T-helper 17 cell (primary cell): ENCODE measurements at places on chromosomes 16 and 17. TPM values are rescaled to one million over a fixed set of nuclear protein-coding genes. Genes with fewer than 3 reads are reported as not detected.

KRTAP3-1 gene
- not detected for total RNA-seq

NPIPA8 gene
- total RNA-seq, result 23.1 TPM

DNA sequence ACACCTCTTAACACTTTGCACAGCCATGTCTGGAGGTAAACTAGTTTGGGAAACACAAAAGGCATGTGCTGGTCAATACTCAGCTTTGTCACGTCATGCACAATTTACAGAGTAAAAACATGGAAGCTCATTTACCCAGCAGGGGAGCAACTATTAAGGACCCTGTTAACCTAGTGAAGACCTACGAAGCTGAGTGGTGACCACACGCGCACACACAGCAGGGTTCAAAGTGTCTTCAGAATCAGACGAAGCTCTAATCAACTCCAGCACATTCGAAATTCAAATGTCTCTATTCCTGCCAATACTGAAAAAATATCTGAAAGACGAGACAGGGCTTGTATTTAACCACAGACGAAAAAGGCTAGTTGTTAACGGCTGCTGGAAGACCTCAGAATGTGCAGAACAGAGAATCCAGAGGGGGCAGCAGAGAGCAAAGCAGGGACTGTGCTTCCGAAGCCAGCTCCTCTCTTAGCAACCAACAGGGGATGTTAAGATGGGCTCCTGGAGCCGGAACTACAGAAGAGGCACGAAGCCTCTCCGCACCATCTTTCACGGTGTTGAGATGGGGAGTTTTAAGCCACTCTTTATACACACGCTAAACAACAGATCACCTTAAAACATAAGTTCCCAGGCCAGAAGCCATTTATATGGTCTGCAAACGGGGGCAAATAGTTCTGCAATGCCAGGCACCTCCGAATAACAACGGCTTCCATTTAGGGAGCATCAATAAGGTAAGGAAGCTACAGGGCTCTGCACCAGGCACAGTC, 45.7 kb downstream of the CMTM4 start:
- H3K4me1 ChIP-seq, result peaks cover 9% of the 10 kb centered on the region
- H3K36me3 ChIP-seq, result peaks cover 5% of the 10 kb centered on the region

- H3K27ac ChIP-seq, result no peak overlapping the region
- peaks cover 24% of the 10 kb centered on the region for H3K36me3 ChIP-seq
- H3K4me1 ChIP-seq, result no peaks in the 10 kb centered on the region
- H3K27me3 ChIP-seq, result peaks cover 27% of the 10 kb centered on the region
- DNase-seq, result no peak
- H3K4me3 ChIP-seq, result no peak overlapping the region
Observed at GRCh38 chr17:46972346-46972745, 6.7 kb downstream of the RPRML start.

DNA sequence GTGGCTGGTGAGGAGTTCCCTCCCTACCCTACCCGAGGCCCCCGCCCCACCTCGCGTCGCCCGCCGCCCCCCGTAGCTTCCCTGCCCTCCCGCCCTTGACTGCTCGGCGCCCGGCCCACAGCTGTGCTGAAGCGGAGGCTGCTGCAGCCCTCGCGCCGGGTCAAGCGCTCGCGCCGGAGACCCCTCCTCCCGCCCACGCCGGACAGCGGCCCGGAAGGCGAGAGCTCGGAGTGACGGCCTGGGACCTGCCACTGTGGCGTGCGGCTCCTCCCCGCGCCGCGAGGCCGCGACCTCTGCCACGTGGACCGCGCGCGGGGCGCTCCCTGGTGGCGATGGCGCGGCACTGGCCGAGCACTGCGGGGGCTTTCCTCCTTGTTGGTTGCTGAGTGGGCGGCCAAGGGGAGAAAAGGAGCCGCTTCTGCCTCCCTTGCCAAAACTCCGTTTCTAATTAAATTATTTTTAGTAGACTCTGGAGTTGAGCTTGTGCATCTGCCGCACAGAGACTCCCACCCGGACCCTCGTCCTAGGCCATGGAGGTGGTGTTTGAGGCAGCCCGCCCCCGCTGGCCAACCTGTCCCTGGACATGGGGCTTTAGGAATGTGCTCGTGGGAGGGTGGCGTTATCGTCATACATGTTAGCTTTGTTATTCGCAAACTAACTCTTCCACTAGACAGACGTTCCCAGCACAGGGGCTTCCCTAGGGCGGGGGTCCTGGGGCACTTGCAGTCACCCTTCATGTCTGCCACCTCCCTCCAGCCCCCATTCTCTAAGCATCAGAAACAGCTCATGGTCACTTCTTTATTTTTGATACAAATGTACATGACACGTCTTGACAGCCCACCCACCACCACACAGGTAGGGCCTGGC, 4.4 kb downstream of the TP53I13 start:
- H3K4me3 ChIP-seq, result no peak overlapping the region
- H3K36me3 ChIP-seq, result peaks cover 2% of the 10 kb centered on the region
- peaks cover 24% of the 10 kb centered on the region for H3K4me1 ChIP-seq

- H3K36me3 ChIP-seq, result no peaks in the 10 kb centered on the region
- H3K4me3 ChIP-seq, result no peak overlapping the region
- DNase-seq, result peak; percentile 23
- peaks cover 25% of the 10 kb centered on the region for H3K4me1 ChIP-seq
- H3K27me3 ChIP-seq, result no peaks in the 10 kb centered on the region
Observed at GRCh38 chr17:81090361-81091136, 55.6 kb downstream of the BAIAP2 start.
